ENCODE measurements at places on chromosomes 1 and 21.

GRCh38 chr1:205410581-205411298, 11.1 kb downstream of the LEMD1 start:
- peak; percentile 25 for DNase-seq

- no peak for DNase-seq
Measured at GRCh38 chr1:47644212-47644573, 206.3 kb downstream of the FOXD2 start.

GRCh38 chr1:230308039-230308438, 118.1 kb downstream of the PGBD5 start:
- peak; percentile 69 for DNase-seq

GRCh38 chr1:31238986-31239613, 587 bp downstream of the NKAIN1 start:
- DNase-seq: no peak

DNA sequence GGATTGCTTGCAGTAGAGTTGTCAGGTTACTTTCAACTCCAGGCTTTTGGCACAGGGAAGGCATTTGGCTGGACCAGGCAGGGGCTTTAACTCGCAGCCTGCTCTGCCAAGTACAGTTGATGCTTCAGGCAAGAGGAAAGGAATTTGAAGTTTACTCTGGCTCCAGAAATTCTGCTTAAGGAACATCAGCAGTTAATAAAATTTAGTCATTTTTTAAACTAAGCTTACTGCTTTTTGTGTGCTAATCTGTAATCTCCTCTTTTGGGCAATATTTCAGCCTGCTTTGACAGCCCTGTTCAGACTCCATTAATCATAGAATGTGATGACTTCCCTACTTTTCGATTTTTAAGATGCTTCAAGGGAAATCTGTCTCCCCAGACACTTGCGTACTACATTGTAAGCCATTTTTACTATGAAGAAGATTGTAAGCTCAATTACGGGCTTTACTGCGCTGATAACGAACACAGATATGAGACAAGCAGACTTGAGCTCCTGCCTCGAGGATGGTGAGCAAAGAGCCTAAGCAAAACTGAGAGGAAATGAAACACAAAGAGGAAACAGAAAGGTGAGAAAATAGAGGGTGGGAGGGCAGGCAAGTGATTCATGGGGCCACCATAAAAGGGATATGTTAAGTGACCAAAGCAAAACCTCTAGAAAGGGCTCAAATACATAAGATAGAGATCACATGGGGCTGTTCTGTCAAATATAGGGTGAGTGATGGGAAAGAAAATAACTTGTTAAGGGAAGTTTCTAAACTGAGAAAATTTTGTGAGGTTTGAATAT, 76.6 kb upstream of the VAV3 start:
- no peak for DNase-seq

GRCh38 chr1:3127738-3128137, 58.7 kb downstream of the PRDM16 start:
- DNase-seq: no peak

- DNase-seq: no peak
Measured at GRCh38 chr1:201561195-201561564, 22.3 kb downstream of the NAV1 start.

DNA sequence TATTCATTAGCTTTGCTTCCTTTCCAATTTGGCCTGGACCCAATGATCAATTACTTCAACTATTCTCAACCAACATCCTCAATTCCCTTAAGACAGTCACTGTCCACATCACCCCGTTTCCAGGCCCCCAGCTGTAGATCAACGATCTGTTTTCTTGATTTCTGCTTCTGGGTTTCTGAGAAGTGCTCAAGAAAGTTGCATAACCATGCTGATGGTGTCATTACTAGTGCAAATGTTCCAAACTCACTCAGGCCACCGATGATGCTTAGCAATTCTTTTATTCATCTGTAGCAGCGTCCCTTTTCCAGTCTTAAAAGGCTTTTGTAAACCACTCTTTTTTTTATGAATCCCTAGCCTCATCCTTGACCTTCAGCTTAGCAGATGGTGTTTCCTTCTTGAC, 155.8 kb upstream of the PTGFR start:
- no peak for DNase-seq

DNA sequence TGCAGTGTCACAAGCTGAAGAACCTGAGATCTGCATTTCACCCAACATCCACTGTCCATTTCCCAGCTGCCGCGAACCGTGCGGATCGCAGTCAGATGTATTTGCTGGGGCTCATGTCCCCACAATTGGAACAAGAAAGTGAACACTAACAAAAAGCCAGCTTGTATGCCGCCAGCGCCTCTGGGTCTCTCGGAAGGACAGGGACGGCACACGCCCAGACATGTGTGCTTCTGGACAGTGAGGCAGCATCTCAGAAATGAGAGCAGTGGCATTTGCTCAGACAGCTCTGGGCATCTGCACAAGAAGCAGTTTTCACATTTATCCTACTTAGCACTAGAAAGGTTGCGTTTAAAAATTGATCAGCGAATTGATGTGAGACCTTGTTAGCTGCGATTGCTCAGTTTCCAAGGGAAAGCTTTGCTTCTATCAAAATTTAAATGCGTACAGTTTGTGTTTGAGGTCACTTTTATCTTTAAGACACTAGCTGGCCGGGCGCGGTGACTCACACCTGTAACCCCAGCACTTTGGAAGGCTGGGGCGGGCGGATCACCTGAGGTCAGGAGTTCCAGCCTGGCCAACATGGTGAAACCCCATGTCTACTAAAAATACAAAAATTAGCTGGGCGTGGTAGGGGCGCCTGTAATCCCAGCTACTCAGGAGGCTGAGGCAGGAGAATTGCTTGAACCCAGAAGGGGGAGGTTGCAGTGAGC, 28.7 kb downstream of the KCNAB2 start:
- DNase-seq: peak; percentile 33

- no peak for DNase-seq
Measured at GRCh38 chr1:230858236-230858820, 10.0 kb downstream of the C1orf198 start.

GRCh38 chr1:201216395-201217085, 25.9 kb downstream of the IGFN1 start:
- no peak for DNase-seq

DNA sequence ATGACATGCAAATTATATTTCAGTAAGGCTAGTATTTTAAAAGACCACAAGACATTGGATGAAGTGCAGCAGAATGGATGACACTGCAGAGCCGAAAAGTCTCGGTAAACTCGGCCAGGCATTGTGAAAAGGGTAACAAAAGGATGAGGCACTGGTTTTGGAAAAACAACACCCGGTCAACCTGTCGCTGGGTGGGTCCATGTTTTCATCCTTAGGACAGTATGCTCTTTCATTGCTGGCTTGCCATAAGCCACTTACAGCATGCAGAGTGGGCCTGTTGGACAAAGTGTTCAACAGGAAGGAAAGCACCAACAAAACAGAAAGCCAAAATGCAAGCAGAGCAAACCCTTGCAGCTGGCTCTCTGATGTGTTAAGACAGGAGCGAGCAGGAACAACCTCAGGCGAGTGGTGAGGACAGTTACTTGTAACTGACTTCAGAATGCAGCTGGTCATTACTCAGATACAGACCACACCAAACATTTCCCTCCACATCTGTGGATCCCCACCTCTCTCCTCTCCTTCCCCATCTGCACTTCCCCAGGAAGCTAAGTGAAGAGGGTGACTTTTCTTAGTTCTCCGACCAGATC, 2.9 kb upstream of the RCAN1 start:
- DNase-seq: no peak

GRCh38 chr1:203217139-203217655, 12.3 kb downstream of the CHIT1 start:
- DNase-seq: no peak

DNA sequence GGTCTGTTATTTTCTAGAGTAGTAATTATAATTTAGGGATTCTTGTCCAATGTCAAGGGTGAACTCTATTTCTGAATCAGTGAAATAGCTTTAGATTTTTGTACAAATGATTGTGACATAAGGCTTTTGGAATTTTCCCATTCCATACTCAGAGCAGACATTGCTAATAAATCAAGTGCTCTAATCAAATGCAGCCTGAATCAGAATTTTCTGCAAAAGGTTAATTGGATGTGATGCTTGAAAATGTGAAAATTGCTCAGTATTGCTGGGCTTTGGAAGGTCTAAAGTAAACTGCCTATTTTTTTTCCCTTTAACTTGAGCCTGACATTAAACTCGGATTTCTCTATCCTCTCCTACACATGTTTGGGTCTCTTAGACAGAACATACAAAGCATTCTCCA, 23.2 kb downstream of the SGIP1 start:
- no peak for DNase-seq

GRCh38 chr1:88740784-88741183, 56.7 kb downstream of the PKN2 start:
- no peak for DNase-seq
